Activated CD4-positive, alpha-beta T cell treated with anti-CD3 and anti-CD28 coated beads for 4 hours (primary cell): ENCODE measurements at places on chromosomes 2 and 18.

GRCh38 chr18:76571689-76572088 is 76.6 kb upstream of the ZNF516 start:
- no peak for DNase-seq

- DNase-seq = no peak
Measured at GRCh38 chr2:48414640-48414979, 115.3 kb upstream of the STON1 start.

GRCh38 chr2:152336854-152337510 is 2.0 kb downstream of the FMNL2 start:
- DNase-seq = no peak

DNA sequence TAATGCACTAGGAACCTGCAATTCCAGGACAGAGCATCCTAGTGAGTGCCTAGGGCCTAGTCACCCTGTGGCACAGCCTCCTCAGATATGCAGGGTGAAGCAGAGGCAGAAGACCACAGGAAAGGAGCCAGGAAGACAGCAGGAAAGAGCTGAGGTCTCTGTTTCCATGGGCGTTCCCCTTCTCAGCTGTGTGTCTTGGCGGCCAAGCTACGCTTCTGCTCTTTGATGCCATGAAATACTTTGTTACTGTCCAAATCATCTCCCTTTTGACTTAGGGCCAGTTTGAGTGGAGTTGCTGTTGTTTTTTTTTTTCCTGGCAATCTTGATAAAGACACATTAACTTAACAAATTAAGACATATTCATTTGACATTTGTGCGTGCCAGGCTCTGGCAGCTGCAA is 67.3 kb downstream of the APOB start:
- DNase-seq = no peak

- DNase-seq = no peak
Measured at GRCh38 chr2:26616706-26617587, 24.2 kb downstream of the CIB4 start.

GRCh38 chr2:216117561-216118340 is 8.6 kb downstream of the XRCC5 start:
- DNase-seq = no peak

- no peak for DNase-seq
Measured at GRCh38 chr18:39205565-39206195, 1640.1 kb upstream of the CELF4 start.

DNA sequence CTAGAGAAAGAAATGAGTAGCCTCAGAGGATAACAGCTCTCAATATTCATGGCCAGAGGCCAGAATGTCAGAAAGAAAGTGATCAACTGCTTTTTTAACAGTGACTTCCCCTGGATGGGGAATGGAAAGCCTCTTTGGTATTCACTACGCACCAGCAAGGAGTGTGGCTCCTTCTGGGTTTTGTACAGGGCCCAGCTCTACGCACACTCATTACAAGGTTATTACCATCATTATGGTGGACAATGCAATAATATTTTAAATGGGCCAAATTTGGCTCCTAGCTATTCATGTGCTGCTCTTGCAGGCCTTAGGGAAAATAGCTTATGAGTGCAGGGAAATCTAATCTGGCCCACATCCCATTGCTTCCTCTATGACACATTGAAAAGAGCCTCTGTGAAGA is 1149.5 kb upstream of the FANCL start:
- DNase-seq = no peak

DNA sequence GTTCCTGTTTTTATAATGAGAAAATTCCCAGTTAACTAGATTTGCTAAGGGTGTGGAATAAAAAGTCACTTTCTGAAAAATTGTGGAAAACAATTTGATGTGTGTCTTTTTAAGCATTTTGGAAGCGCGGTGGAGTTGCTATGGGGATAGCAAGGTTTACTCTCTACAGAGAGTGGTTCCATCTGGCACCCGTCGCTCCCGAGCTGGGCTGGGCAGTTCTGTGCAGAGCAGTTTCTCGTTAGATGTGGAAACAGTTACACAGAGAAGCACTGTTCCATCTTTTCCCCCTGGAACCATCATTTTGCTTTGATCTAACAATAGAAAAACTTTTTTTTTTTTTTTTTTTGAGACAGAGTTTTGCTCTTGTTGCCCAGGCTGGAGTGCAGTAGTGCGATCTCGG is 17.4 kb downstream of the LDLRAD4 start:
- DNase-seq = no peak

- DNase-seq = no peak
Measured at GRCh38 chr2:38268691-38269327, 108.3 kb downstream of the ATL2 start.

DNA sequence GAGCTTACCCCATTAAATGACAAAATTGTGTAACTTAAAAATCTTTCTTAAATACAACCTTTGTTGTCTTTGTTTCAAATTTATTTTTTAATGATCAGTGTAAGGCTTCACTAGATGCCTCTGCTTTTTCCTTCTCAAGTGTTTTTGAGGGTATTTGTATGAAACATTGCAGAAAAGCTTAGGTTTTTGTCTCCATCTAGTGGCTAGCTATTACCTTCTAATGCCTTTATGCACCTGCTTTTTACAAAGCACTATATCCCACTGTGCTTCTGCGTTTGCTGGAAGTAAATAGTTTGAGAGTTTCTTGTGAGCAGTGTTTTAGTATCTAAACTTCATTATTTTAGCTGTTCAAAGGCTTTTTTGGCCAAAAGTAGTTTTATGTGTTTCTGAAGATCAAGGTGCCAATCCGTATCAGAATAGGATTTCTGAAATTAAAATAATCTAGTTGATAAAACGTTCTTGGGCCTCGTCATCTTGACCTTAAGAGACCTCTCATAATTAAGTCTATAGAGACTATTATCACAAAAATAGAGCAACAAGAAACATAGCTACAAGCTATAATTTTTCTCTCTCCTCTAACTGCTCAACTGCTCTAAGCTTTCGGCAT is 47.0 kb downstream of the IWS1 start:
- DNase-seq = no peak

- no peak for DNase-seq
Measured at GRCh38 chr2:102313025-102313424, 1.7 kb downstream of the IL1RL1 start.
